ENCODE measurements at places on chromosomes 12 and 14.

- peak; percentile 94 for DNase-seq
These were observed 123.9 kb upstream of the FOXN3 start for GRCh38 chr14:89540830-89541470.

DNA sequence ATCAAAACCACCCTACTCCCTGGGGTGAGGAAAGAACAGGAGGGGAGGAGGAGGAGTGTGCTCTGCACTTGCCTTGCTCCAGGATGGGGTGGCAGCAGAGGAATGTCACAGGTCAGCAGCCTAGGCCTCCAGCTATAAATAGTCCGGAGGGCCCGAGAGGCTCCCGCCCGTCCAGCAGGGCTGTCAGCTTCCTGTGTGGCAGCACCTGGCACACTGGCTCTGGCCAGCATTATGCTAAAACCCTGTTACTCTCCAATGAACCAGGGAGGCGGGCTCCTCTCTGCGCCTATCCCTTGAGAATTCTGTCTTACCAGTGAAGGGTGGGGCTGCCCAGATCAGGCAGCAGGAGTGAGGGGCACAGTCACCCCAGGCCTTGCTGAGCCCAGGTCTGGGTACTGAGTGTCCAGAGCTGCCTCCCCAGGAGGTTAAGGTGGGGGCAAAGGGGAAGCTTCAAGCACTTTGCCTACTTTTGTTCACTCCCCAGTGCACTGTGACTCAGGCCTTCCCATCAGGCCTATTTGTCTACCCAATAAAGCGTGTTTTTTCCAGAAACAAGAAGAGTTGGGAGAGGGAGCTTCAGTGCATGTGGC, 1.2 kb upstream of the COX14 start:
- DNase-seq: peak; percentile 75

GRCh38 chr14:71497645-71498086, 434.6 kb upstream of the RGS6 start:
- DNase-seq: peak; percentile 58

DNA sequence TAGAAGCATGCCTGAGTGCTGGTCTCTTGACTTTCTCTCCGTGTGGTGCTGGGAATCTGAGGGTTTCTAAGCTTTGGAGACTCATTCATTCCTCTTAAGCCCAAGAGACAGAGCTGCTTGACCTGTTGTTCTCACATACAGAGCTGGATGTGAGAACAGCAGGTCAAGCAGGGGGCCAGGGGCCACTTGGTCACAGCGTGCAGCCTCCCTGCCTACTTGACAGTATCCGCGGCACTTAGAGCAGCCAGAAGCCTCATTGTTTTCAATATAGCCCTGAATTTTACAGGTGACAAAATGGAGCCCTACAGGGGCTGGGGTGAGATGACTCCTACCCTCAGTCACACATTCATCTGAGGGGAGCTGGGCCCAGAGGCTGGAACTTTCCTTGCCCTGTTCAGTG, 88.9 kb downstream of the ESRRB start:
- DNase-seq: no peak

GRCh38 chr14:51317373-51317772, 77.3 kb downstream of the TMX1 start:
- DNase-seq: peak; percentile 75

- no peak for DNase-seq
These were observed 142.0 kb downstream of the PLXNC1 start for GRCh38 chr12:94290353-94290752.

GRCh38 chr12:70719071-70719470, 81.8 kb upstream of the PTPRB start:
- DNase-seq: no peak

All from EH (cell line).